ENCODE measurements at places on chromosomes 11 and 22.

DNA sequence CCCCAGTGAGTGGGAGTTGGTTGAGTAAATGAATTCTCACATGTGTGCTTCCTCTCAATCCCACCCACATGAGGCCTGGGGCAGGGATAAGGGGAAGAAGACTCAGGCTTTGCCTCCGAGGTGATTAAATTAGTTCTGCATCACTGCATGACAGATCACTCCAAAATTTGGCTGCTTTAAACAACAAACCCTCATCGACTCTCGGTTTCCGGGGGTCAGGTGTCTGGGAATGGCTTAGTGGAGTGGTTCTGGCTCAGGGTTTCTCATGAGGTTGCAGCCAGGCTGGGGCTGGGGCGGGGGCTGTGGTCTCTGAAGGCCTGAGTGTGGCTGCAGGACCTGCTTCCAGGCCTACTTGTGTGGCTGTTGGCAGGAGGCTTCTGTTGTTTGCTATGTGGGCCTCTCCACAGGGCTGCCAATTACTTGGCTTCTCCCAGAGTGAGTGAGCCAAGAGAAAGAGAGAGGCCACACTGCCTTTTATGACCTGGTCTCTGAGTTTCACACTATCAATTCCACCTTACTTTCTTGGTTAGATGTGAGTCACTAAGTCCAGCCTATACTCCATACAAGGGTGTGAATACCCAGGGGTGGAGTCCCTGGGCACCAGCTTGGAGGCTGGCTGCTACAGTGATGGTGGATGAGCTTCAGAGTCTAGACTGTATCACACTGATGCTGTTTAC lies 15.9 kb downstream of the MOGAT2 start:
- DNase-seq, result no peak

DNA sequence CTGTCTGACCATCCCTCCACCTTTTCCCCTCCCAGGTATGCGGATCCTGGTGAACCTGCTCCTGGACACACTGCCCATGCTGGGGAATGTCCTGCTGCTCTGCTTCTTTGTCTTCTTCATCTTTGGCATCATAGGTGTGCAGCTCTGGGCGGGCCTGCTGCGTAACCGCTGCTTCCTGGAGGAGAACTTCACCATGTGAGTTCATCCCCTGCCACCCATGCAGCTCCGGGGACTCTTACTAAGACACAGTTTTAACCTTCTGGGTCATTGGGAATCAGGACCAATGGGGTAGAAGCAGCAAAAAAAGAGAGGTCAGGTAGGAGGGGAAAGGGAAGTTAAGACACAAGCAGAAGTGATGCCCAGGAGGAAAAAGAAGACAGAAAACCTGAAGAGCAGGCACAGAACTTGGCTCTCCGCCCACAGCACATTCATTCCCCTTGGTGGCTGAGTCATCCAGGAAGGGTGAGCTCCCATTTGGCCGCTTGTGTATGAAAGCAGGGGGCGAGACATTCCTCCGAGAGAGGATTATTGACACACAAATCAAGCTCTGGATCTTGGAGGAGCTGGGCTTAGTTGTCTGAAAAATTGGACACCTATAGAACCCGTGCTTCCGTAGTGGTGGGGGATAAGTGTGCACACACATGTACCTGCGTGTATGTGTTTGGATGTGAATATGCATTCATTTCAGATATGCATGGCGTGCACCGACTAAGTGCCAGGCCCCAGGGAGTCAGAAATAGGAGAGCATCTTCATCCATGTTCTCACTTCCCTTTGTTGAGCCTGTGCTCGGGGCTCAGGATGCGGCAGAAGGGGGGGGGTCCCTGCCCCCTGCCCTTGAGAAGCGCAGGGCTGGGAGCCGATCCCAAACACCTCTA lies 64.2 kb downstream of the CACNA1I start:
- no peak for DNase-seq

DNA sequence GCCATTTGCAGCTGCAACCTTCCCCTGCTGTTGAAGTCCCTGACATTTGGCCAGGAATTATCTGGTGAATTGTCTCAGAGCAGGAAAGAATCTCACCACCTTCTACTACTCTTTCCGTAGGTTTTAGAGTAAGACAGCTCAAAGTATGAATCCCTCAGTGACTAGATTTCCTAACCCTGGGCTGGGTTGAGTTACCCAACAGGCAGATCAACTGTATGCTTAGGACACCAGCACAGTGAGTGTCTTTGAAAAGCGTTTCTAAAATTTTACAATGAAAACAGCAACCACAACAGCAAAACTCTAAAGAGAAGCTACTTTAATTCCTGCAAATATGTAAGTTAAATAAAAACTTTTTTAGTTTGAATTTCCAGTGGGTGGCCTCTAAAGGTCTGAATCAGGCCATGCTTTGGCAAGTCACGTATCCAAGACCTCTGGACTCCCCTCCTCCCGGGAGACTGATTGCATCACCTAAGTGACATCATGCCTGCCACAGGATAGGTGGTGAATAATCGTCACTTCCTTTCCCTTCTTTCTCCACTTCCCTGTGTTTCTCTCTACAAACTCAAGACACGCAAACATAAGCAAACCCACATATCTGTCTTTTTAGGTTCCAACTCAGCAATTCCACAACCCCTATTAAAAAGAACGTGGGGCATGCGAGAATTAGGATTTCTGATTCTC lies 7.8 kb downstream of the OR8B12 start:
- no peak for DNase-seq

- DNase-seq, result no peak
Measured at GRCh38 chr22:42172773-42173172, 42.2 kb upstream of the CYP2D6 start.

DNA sequence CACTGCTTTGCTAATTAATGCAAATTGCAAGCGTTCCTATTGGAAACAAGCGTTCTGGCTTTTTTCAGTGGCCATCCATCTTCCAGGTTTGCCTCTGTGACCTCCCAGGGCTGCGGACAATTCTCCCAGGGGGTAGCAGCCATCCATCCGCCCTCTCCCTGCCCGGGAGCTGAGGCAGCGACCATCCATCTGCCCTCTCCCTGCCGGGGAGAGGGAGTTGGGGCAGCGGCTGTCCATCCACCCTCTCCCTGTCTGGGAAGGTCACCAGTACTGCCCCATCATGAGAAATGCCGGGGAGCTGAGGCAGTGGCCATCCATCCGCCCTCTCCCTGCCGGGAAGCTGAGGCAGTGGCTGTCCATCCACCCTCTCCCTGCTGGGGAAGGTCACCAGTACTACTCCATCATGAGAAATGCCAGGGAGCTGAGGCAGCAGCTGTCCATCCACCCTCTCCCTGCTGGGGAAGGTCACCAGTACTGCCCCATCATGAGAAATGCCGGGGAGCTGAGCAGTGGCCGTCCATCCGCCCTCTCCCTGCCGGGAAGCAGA lies 394.7 kb downstream of the BRD1 start:
- DNase-seq, result no peak

DNA sequence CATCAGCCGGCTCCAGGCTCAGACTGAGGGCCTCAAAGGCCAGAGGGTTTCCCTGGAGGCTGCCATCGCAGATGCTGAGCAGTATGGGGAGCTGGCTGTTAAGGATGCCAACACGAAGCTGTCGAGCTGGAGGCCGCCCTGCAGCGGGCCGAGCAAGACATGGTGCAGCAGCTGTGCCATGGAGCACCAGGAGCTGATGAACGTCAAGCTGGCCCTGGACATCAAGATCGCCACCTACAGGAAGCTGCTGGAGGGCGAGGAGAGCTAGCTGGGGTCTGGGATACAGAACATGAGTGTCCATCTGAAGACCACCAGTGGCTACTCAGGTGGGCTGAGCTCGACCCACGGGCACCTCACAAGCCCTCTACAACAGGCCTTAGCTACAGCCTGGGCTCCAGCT lies 4.0 kb upstream of the SCUBE2 start:
- DNase-seq, result no peak

DNA sequence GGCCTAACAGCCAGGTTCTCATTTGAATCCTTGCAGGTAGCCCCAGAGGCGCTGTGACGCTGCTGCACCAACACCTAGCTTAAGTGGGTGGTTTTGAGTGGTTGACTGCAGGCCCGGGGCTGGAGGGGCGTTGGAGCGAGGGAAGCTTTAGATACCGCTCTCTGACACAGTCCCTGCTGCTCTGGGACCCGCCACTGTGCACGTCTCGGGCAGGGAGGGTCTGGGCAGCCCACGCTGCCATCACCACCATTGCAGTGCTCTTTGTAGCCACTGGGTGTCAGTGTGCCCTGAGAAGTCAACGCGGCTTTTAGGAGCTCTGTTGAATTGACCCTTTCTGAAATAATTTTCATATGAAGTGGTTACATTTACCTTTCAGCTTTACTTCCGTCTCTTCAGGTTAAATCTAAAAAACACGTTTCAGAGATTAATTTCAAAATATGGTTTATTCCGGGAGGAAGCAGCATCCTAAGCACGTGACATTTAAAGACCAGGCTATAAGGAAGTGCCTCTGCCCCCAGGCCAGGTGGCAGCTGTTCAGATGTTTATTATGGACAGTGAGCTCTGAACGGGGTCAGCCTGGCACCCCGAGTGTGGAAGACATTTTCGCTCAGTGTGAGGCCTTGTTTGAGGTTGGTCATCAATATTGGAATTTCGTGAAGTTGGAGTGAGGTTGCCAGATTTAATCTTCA lies 30.9 kb upstream of the PARVB start:
- DNase-seq, result peak; percentile 64

DNA sequence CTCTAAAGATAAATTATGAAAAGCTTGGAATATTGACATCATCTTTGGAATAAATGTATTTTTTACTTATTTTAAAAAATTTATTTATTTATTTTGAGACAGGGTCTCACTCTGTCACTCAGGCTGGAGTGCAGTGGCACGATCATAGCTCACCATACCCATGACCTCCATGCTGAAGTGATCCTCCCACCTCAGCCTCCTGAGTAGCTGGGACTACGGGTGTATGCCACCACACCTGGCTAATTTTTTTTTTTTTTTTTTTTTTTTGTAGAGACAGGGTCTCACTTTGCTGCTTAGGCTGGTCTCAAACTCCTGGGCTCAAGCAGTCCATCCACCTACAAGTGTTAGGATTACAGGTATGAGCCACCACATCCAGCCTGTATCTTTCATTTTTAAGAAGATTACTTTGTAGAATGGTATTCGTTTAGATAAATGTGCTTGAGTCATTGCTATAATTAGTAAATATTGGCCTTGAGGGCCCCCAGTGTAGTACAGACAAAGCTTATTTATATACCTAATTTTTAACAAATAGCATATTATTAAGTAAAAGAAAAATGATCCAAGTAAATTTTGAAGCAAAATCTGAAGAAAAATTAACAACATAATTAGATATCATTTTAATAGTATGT lies 8.5 kb downstream of the SWAP70 start:
- DNase-seq, result no peak

Measured in activated naive CD4-positive, alpha-beta T cell treated with Interleukin-2 at 50 U/mL for 16 hours (primary cell).